Activated CD4-positive, alpha-beta memory T cell treated with anti-CD3 and anti-CD28 coated beads, Interleukin-2, amount 10 ng/mL, durations not matched to agents 7 days and 5 days (primary cell): ENCODE measurements at places on chromosomes 5 and 9. TPM values are rescaled to one million over a fixed set of nuclear protein-coding genes. Genes with fewer than 3 reads are reported as not detected.

DNA sequence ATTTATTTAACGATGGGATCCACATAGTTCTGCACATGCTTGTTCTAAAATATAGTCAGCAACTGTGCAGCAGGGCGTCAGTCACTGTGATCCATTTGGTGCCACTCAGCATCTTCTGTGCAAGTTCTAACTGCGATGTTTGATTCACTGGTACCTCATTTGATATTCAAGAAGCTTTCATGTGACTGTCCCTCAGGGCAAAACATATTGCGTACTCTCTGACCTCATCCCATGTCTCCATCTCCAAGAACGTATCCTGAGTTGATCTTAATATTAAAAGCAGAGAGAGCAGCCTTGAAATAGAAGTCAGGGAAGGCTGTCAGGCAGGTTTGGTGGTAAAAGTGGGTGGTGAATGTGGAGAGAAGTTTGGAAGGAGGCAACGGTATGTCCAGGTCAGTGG is 116.5 kb upstream of the ATP10B start:
- no peaks in the 10 kb centered on the region for H3K4me1 ChIP-seq
- H3K4me3 ChIP-seq: no peak overlapping the region
- no peak overlapping the region for H3K27ac ChIP-seq
- no peak for DNase-seq

GRCh38 chr5:114250536-114250935 is 111.3 kb upstream of the KCNN2 start:
- no peak overlapping the region for H3K4me3 ChIP-seq
- no peaks in the 10 kb centered on the region for H3K4me1 ChIP-seq
- H3K27me3 ChIP-seq: no peaks in the 10 kb centered on the region
- no peak for DNase-seq
- no peak overlapping the region for H3K27ac ChIP-seq

Gene DIMT1
- total RNA-seq: 28.9 TPM

Gene FAM163B
- not detected for total RNA-seq
